ENCODE measurements at places on chromosomes 1 and 21.

GRCh38 chr1:36355811-36356210, 29.9 kb downstream of the STK40 start:
- no peak for DNase-seq

GRCh38 chr21:42763581-42764442, 110.4 kb downstream of the PDE9A start:
- DNase-seq: no peak

DNA sequence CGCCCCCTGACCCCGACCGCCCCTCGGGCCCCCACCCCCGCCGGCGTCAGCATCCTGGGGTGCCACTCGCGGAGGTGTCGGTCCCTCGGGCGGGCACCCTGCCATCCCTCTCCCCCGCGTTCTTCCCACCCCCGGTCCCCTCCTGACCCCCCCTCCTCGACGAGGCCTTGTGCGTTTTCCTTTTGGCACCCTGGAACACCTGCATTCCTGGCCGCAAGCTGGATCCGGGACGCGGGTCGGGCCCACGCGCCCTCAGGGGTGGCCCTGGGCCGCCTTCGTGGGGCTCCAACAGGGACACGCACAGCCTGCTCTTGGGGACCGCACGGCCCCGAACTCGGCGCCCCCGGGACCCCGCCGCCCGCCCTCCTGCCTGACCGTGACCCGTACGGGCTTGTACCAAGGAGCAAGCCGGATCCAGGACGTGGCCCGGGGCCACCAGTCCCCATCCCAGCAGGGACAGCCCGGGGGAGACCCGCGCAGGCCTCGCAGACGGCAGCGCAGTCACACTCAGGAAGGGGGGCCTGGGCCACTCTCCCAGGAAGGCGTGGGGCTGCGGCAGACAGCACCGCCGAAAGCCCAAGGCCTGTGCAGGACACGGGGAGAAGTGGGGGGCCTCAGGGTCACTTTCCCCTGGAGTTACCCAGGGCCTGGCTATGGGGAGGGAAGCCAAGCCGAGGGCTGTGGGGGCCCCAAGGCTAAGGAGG, 579 bp upstream of the SLC19A1 start:
- DNase-seq: peak; percentile 8

DNA sequence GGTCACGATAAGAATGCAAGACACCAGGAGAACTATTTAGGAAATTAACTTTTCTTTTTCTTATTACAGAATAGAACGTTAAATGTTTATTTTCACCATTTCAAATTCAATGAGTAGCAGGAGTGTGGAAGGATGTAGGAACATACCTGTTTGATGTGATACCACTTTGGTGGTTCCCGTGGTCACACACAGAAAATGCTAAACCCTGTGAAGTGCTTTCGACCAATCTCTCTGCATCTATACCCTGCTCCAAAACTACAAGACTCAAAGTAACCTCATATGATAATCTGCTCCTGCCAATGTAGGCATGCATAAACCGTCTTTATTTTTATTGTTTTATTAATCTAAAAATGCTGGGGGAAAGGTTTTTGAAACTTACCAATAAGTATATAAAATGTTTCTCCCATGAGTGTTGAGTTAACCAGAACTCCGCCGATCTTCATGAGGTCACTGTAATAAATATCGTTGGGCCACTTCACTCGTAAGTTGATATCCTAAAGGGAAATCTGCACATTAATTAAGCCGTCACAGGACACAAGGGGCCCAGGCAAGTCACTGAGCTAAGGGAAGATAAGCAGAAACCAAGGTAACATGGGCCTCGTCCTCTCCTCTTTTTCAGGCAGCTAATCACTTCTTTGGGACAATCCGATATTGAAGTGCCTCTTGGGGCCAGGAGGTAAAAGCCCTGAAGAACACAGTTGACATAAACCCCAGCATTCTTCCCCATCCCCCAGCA, 60.6 kb downstream of the SIM2 start:
- DNase-seq: no peak

- DNase-seq: peak; percentile 52
Measured at GRCh38 chr21:45074048-45074817, at the start of gene ADARB1. Gene ADARB1, plus strand, starts transcription at chr21:45074580. Its CDS starts 97,077 bp downstream, at chr21:45171657.

DNA sequence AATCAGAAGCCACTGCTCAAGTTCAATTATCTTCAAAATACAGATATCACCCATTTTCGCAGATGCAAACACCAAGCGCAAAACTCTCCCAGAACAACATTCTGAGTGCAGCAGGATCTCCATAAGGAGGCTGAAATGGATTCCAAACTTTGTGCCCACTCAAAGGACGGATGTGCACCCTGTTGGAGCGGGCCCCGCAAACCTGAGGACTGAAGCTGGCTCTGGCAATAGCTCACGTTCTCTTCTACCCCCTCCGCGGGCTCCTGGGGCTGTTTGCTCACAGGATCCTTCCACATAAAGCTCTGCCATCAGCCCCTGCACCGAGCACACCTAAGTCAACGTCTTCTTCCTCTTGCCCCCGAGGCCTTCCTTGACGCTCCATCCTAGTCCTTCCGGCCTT, 11.7 kb upstream of the RCSD1 start:
- no peak for DNase-seq

All from activated CD4-positive, alpha-beta T cell treated with anti-CD3 and anti-CD28 coated beads for 1 hour (primary cell).